OCI-M1 (cell line): ENCODE measurements at places on chromosomes 2 and 18.

GRCh38 chr2:189709501-189710221 lies 35.2 kb downstream of the ANKAR start:
- DNase-seq = no peak

DNA sequence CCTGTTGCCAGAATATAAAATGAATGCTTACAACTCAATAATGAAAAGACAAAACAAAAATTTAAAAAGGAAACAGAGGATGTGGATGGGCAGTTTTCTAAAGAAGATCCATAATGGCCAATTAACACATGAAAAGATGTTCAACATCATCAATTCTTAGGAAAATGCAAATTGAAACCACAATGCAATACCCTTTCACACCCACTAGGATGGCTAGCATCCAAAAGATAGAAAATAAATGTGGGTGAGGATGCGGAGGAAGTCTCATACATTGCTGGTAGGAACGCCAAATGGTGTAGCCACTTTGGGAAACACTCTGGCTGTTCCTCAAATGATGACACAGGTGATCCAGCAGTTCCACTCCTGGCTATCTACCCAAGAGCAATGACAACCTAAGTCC lies 130.5 kb downstream of the TNS1 start:
- DNase-seq = no peak

DNA sequence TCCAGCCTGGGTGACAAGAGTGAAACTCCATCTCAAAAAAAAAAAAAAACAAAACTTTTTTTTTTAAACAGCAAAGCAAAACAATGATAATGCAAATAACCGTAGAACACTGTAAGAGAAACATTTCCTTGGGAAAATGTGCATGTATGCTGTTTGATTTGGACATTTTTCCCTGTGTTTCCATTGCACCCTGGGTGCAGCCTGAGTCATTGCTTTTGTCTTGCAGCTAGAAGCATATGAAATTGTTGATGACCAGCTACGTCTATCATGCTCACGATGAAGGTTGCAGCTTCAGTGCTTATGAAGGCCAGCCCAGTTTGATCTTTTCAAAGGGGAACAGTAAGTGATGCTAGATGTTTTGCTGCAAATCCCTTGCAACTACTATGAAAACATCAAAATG lies 41.5 kb downstream of the MOGAT1 start:
- no peak for DNase-seq

DNA sequence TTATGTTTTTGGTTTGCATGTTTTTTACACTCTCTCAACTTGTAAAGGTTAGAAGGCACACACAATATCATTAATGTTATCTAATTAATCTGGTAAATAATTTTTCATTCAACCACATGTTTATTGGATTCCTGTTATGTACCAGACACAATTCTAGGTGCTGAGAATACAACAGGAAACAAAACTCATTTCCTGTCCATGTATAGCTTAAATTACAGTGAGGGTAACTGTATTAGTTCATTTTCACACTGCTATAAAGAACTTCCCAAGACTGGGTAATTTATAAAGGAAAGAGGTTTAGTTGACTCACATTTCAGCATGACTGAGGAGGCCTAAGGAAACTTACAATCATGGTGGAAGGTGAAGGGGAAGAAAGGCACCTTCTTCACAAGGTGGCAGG lies 270.5 kb downstream of the TRIB2 start:
- no peak for DNase-seq

GRCh38 chr2:49306925-49307324 lies 152.6 kb upstream of the FSHR start:
- no peak for DNase-seq
